ENCODE measurements at places on chromosomes 3 and 15. TPM values are rescaled to one million over a fixed set of nuclear protein-coding genes. Genes with fewer than 3 reads are reported as not detected.

USP50 gene
- total RNA-seq, result not detected

SLC28A2 gene
- total RNA-seq, result not detected

TRIM71 gene
- 0.10 TPM for total RNA-seq

ARMC8 gene
- 43.0 TPM for total RNA-seq

LDHAL6B gene
- not detected for total RNA-seq

SAMD7 gene
- not detected for total RNA-seq

PLSCR5 gene
- total RNA-seq, result not detected

ANKUB1 gene
- total RNA-seq, result not detected

ZNF385D gene
- not detected for total RNA-seq

GOLGA8T gene
- not detected for total RNA-seq

TF gene
- 0.08 TPM for total RNA-seq

SERPINI2 gene
- total RNA-seq, result not detected

NUSAP1 gene
- total RNA-seq, result 165 TPM

PLSCR2 gene
- total RNA-seq, result not detected

C3orf52 gene
- total RNA-seq, result 4.5 TPM

PARP15 gene
- total RNA-seq, result 9.1 TPM

AADAC gene
- not detected for total RNA-seq

WDR72 gene
- total RNA-seq, result not detected

TMEM266 gene
- total RNA-seq, result 0.12 TPM

SNX22 gene
- total RNA-seq, result 0.74 TPM

MUC13 gene
- not detected for total RNA-seq

All from activated naive CD8-positive, alpha-beta T cell treated with anti-CD3 and anti-CD28 coated beads for 36 hours (primary cell).